ENCODE measurements at places on chromosomes 3 and 15.
A peak's percentile ranks its signal among the peaks of the same experiment; 100 is the strongest.

GRCh38 chr3:123520656-123521055 is 64.2 kb downstream of the HACD2 start:
- no peak for DNase-seq

GRCh38 chr3:114587986-114588385 is 294.2 kb downstream of the TIGIT start:
- no peak for DNase-seq

- DNase-seq = no peak
These were observed 215.3 kb downstream of the ROBO2 start for GRCh38 chr3:77254967-77255831.

DNA sequence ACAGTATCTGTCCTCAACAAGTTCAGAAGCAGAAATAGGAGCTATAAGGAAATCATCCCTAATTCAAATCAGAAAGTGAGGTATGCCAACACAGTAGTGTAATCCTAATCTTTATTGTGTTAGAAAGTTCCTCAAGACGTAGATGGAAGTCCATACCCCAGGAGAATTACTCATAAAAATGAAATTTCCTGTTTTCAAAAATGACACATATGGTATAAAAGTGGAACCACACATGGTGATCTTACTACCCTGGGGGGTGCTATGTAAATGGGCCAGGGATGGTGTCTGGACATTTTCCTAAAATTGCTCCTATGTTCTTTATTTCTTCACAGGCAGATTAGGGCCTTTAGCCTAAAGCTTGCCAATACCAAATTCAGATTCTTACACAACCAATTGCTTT is 204.1 kb downstream of the ARRDC4 start:
- DNase-seq = no peak

GRCh38 chr3:134406331-134407238 is 32.3 kb upstream of the AMOTL2 start:
- no peak for DNase-seq

DNA sequence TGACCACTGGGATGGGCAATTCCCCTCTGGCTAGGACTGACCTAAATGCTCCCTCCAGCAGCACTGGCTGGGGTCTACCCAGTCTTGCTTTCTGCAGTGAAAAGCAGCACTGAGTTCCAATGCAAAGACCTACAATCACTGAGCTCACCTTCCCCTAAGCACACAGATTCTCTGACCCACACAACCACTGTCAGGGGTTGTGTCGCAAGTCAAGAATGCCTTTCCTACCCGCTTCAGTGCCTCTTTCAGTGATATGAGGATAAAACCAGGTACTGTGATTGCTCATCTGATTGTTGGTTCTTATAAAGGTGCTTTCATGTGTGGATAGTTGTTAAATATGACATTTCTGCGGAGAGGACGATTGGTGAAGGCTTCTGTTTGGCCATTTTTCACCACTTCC is 345.6 kb downstream of the GAP43 start:
- no peak for DNase-seq

GRCh38 chr15:67520321-67521028 is 456 bp upstream of the C15orf61 start:
- no peak for DNase-seq

DNA sequence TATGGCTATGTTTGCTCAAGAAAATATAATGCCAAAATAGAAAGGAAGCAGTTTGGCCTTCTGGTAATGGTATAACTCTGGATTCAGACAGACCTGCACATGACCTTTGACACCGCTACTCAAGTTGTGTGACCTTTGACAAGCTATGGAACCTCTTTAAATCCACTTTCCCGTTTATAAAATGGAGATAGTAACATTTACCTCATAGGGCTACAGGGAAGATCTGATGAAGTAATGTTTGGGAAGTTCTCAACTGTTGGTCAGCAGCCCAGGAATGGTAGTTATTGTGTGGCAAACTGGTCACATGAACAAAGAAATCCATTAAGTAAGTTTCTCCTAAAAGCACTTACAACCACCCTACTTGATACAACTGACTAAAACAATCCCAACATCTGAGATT is 95.1 kb upstream of the PHLDB2 start:
- no peak for DNase-seq

GRCh38 chr3:63324621-63325020 is 46.5 kb downstream of the SYNPR start:
- DNase-seq = no peak

DNA sequence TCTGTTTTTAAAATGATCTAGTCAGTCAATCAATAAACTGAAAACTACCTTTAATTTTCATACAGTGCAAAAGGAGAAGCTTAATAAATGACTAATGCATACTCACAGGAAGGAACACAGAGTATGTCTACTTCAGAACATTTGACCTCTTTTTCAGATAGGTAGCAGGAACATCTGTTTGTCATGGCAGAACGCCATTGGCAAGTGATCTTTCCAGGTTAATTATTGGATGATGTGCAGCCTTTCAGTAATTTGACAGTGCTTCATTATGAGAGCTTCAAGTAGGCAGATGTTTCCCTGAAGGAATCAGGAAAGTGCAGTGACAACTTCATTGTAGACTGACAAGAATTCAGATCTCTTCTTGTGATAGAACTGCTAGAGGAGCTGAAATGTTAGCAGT is 325.0 kb downstream of the OTOL1 start:
- DNase-seq = no peak

- peak; percentile 94 for DNase-seq
These were observed at the start of gene NDUFAF3 for GRCh38 chr3:49021813-49022687. NDUFAF3 (plus strand) TSS chr3:49022121; CDS start chr3:49022145, 24 bp downstream.

DNA sequence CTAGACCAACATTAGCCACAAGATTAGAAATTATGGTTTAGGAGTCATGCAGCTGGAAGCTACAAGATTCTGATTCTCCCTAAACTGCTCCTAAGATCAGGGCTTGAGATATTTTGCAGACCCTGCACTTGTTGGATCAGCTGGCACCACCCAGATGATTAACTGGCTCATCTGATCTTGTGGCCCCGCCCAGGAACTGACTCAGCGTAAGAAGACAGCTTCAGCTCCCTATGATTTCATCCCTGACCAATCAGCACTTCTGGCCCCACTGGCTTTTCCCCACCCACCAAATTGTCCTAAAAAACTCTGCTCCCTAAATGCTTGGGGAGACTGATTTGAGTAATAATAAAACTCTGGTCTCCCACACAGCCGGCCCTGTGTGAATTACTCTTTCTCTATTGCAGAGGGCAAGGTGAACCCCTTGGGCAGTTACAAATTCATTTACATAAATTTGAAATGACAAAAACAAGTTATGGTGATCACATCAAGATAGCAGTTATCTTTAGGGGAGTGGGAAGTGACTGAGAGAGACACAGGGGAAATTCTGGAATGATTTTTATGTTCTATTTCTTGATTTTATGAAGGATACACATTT is 76.5 kb downstream of the CD200R1L start:
- peak; percentile 3 for DNase-seq

GRCh38 chr3:18188491-18188890 is 236.6 kb downstream of the SATB1 start:
- DNase-seq = no peak

DNA sequence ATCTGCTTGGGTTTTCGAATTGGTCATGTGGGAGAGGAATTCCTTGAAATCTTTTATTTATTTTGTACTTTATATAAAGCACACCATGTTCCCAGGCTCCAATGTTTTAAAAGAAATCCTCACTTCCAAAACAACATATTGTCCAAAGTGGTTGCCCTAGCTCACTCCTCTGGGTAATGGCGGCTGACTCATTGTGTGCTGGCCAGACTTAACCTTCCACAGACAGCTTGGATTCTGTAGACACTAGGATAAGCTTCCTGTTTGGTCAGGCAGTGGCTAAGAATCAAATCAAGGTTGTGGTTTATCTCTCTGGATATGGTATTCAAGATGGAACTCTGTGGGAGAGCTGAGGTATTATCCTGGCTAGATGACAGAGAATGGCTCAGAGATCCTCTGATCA is 55.8 kb upstream of the FAM98B start:
- no peak for DNase-seq

DNA sequence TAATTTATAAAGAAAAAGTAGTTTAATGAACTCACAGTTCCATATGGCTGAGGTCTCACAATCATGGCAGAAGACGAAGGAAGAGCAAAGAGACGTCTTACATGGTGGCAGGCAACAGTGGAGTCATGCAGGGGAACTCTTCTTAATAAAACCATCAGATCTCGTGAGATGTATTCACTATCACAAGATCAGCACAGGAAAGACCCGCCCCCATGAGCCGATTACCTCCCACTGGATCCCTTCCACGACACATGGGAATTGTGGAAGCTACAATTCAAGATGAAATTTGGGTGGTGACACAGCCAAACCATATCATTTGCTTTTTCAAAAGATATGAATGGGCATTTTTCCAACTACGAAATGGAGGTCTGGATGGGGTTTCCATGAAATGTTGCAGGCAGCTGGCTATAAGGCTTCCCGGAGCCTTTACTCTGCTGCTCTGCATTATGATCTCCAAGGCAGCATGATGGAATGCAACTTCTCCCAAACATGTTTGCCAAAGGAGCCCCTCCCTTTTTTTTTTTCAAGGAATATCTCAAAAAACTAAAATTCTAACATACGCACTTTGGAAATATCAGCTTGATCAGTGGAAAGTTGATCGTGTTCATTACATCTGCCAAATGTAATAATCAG is 189.7 kb downstream of the MEX3B start:
- DNase-seq = no peak

GRCh38 chr3:62462788-62463187 is 89.4 kb upstream of the FEZF2 start:
- no peak for DNase-seq

DNA sequence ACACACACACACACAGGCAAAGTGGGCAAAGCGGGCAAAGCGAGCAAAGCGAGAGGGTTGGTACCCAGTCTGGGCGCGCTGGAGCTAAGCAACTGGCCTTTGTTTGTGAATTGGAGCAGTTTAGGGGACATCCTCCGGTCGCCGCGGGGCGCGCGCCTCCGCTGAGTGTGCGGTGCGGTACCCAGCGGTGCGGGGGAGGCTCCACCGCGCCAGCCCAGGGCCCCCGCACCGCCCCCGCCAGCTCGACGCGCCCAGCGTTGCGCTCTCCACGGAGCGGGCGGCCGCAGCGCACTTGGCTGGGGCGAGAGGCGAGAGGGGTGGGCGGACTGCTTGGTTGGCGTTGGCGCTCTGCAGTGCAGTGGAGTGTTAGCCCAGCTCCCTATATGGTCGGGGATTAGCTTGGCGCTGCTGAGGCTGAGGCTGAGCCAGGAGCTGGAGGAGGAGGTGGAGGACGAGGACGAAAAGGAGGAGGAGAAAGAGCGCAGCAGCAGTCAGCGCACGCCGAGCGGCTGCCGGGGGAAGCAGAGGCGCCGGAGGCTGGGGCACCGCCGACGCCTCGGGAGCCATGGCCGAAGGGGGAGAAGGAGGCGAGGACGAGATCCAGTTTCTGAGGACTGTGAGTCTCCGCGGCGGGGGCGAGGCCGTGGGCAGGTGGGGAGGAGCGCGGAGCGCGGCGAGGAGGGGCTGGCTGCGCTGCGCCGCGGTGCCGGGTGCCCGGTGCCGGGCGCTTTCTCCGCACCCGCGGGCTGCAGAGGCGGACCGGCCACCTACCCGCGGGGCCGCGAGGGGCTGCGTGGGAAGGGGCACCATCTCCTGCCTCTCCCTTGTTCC is at the start of gene RYR3:
TSS of gene RYR3 (plus strand) at position 487 of the 831 bp plus-strand sequence. CDS start at position 566, 79 bp downstream.
- DNase-seq = no peak

GRCh38 chr3:14369675-14370669 is 32.4 kb upstream of the SLC6A6 start:
- no peak for DNase-seq

- no peak for DNase-seq
These were observed 1.8 kb downstream of the CLASP2 start for GRCh38 chr3:33716227-33716626.

GRCh38 chr3:43854283-43854682 is 163.5 kb downstream of the ABHD5 start:
- no peak for DNase-seq

DNA sequence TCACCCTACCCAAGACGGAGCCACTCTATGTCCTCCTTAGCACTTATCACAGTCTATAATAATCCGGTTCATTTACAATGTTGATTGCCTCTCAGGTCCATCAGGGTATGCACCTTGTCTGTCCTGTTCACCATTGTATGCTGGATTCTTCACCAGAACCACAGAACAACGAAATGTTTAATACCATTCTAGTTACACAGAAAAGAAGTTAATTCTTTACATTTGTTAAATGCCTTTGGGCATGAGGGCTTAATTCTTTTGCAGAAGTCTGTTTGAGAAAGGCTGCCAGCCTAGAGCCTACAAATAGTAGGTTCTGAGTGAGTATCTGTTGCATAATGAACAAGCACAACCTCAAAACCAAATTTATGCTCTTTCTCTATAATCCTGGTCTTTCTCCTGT is 22.6 kb downstream of the TTC23 start:
- DNase-seq = no peak

- DNase-seq = no peak
These were observed 11.0 kb downstream of the LOXL1 start for GRCh38 chr15:73937296-73937695.

GRCh38 chr3:25775936-25776335 is 7.3 kb downstream of the NGLY1 start:
- no peak for DNase-seq

- DNase-seq = no peak
These were observed 141.1 kb upstream of the PTPRG start for GRCh38 chr3:61420136-61420759.

DNA sequence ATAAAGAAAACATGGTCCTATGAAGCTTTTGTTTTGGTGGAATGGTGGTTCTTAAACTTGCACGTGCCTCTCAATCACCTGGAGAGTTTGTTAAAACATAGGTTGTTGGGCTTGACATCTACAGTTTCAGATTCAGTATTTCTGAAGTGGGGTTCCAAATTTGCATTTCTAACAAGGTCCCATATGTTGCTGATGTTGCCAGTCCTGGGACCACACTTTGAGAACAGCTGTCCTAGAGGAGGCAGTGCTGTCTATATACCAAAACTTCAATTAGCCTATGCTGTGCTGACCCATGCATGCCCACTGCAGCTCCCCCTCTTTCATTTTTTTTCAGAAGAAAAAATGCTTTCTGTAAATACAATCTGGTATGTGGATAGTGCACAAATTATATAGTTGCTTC is 31.3 kb downstream of the ALCAM start:
- DNase-seq = no peak

DNA sequence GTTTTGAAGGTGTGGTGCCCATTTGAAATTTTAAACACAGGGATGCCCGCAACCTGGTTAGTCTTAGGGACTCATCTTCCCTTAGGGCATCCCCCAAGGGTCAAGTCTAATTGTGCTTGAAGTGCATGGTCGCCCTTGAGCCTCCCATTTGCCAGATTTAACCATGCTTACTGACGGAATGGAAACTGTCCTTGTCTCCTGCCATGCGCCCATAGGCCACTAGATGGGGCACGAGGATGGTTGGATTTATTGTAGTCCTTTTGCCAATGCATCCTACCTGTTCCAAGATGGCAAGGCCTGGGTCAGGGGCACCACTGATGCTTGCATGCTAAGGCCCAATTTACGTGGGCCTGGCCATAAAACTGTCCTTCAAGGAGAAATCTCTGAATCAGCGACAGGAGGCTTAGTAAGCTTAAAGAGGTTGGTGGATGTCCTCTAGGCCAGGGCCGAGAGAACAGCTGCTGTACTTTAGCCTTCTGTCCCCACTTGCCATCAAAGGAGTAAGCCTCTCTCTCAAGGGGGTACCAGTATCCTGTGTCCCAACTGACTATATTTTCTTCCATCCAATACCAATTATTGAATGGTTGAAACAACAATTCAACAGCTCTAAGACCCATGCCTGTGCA is 355.4 kb downstream of the OTOL1 start:
- DNase-seq = no peak

Measured in CD4-positive, alpha-beta T cell treated with Interferon alpha-2 for 1 hour (primary cell).